T-cell (primary cell): ENCODE measurements at places on chromosomes 2 and 18. TPM values are rescaled to one million over a fixed set of nuclear protein-coding genes. Genes with fewer than 3 reads are reported as not detected.

DNA sequence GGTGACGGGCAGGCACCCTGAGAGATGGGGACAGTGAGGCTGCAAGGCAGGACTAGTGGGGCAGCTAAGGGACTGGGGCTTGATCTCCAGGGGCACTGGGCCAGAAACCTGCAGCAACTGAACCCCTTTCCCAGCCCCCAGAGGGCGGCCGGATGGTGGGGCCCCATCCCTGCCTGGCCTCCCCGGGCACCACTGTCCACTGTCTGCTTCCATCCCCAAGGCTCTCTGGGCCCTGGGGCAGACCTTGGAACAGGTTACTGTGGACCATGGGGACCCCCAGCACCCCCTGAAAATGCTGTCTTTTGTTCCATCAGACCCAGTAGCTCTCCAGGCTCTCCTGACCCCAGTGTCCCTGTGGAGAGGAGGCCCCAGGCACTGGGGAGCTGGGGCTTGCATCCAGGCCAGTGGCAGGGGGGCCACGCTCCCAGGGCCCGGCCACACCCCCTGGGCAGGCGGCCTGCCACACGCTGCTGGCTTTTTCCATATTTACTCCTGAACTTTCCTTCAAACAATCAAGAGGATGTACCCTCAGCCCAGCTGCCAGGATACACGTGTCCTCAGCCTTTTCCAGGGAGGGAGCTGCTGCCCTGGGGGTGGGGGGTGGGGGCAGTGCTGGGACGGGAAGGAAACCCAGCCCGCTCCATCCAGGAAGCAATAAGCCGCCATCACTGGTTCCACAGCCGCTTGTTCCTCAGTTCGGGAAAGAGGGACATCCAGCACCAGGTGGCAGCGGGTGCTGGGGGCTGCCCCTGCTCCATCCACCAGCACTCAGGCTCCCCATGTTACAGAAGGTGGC is 102.3 kb upstream of the ODC1 start:
- no peak for DNase-seq

Gene CHRND
- not detected for total RNA-seq

Gene MDH1B
- total RNA-seq, result 0.41 TPM

- no peak for DNase-seq
These were observed 163.1 kb upstream of the PID1 start for GRCh38 chr2:229434187-229434586.

Gene TMEM169
- total RNA-seq, result 4.3 TPM

DNA sequence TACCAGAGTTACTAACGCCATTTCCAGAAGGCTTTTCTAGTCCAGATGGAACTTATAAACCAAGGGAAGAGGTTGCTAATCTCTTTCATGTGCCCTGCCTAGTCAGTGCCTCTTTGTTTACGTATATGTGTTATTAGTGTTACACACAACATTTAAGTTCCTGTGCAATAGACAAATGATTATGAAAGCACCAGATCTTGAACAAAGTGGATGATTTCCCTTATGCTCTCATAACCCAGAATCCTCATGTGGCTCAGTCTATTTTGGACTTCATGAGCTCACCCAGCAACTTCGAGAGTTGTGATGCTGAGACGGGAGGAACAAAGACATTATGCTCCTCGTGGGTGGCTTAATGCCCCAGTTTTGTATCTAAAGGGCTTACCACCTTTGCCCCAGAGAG is 214.4 kb upstream of the SP5 start:
- DNase-seq, result no peak

- no peak for DNase-seq
These were observed 201.1 kb downstream of the PTH2R start for GRCh38 chr2:208607694-208608093.

GRCh38 chr2:11492720-11493119 is 26.8 kb upstream of the E2F6 start:
- DNase-seq, result no peak
